ENCODE measurements at places on chromosomes 2 and 18.
A peak's percentile ranks its signal among the peaks of the same experiment; 100 is the strongest.

GRCh38 chr2:174632841-174633622 is 35.4 kb upstream of the WIPF1 start:
- no peak for DNase-seq

DNA sequence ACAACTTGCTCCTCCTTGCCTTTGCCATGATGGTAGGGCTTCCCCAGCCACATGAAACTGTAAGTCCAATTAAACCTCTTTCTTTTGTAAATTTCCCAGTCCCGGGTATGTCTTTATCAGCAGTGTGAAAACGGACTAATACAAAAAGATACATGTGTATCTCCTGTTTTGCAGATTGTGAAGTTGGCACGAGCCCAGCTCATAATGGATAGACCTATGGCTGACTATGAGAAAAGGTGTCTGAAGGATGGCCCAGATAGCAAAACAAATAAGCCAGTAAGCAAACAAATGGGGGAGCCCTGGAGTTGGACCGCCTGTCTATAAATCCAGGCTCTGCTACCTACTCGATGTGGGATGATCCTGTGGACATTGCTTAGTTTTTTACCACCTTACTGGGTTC is 15.5 kb upstream of the PRKCE start:
- DNase-seq = no peak

DNA sequence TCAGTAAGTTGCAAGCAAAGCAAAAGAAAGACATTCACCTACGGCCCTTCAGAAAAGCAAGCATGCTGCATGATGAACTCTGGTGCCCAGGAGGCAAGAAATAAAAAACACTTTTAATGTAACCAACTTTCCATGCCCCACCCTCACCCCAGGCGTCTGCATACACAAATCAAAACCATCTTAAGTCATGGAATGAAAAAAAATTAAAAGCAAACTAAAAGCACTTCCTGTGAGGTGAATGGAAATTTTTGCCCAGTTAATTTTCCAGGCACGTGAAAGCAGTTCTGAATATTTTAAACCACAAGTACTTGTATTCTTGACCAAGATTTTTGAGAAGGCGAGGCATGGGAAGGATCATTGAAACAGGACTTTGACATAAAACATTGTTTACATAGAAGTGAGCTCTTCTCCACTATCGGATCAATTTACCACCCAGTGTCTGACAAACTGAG is 2.5 kb upstream of the ICOS start:
- DNase-seq = peak; percentile 46

DNA sequence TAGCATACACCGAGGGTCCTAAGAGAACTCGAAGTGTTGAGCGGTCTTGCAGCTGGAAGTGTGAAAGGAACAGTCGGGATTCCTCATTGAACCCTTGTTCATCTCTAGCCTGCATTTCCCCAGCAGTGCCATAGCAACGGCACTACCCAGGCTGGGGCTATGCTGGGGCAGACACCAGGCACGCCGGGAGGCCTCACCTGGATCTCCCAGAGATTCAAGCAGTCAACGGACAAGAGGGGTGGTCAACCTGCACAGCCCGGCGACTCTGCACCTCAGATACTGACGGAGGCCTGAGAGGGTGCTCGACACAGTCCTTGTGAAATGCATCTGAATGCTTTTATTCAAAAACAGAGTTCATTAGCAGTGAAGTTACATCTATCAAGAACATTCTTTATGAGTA is 604.2 kb downstream of the GALR1 start:
- no peak for DNase-seq

GRCh38 chr2:46686811-46687210 is 207.4 kb downstream of the TMEM247 start:
- DNase-seq = no peak

DNA sequence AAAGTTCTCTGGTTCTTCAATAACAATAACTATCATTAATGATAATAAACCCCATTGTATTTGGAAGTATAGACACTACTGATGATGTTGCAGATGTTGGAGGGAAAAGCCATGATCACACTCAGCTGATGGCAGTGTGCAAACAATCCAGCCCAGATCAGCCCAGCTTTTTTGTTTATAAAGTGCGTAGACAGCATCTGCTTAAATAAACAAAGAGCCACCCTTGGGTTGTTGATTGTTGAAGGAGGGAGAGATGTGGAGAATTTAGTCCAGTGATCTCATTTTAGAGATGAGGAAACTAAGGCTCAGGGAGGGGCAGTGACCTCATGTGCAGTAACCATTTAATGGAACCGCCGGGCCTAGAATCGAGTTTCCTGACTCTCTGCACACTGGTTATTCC is 56.0 kb upstream of the MEX3C start:
- DNase-seq = no peak

DNA sequence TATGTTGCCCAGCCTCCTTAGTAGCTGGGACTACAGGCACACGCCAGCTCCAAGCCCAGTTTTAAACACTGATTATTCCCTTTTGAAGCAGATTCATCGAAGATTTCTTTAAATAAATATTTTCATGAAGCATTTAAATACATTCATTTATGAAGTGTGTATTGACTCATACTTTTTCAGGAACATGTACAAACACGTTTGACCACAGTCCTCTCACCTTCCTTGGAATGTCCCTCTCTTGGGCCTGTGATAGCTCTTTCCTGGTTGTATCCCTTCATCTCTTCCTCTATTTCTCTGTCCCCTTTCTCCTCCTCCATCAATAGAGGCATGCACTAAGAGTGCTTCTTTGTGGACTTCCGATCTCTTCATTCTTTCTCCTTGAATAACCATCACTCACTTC is 2.5 kb downstream of the PSTPIP2 start:
- DNase-seq = no peak

GRCh38 chr18:73942081-73942625 is 205.5 kb downstream of the FBXO15 start:
- DNase-seq = no peak

- DNase-seq = no peak
Observed at GRCh38 chr2:9739531-9739964, 103.7 kb upstream of the TAF1B start.

DNA sequence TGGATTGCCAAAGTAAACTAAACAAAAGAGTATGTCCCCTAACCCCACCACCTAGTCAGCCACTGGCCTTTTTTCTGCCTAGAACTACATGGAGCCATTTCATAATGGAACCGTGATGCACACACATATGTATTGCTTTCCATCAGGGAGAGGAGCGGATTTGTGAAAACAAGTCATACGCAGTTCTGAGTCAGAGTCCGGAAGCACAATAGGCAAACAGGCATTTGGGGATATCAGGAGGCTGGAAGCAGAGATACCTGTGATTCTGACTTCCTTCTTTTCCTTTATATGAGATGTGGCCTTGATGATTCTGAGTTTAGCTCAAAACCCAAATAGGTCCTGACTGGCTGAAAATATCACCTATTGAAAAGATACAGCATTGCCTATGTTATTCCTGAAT is 93.5 kb downstream of the TMEM163 start:
- no peak for DNase-seq

DNA sequence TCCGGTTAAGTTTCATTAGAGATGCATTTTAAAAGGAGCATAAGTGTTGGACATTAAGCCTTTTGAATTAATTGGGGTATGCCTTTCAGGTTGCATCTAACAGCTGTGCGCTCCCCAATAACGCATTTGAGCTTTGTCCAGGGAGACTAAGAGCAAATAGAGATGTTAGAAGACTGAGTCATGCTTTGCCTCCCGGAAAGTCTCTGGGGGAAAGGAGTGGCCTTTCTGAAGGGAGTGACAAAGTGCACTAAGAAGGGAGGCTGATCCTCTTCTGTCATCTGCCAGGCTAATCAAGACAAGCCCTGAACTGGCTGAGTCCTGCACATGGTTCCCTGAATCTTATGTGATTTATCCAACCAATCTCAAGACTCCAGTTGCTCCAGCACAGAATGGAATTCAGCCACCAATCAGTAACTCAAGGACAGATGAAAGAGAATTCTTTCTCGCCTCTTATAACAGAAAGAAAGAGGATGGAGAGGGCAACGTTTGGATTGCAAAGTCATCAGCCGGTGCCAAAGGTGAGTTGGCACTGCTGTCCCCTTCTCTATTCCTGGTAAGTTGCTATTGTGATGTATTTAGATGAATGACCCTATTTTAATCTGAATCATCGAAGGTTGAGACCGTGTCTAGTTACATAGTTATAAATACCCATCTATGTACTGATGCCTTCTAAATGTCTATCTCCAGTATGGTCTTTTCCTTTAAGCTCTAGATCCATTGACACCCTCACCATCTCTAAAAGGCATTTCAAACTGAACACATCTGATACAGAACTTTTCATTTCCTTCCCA is 12.1 kb downstream of the TTL start:
- no peak for DNase-seq

GRCh38 chr2:104853534-104854497 is at the start of gene POU3F3:
Gene POU3F3, plus strand, starts transcription at chr2:104854115. Its CDS starts 1,396 bp downstream, at chr2:104855511.
- no peak for DNase-seq

DNA sequence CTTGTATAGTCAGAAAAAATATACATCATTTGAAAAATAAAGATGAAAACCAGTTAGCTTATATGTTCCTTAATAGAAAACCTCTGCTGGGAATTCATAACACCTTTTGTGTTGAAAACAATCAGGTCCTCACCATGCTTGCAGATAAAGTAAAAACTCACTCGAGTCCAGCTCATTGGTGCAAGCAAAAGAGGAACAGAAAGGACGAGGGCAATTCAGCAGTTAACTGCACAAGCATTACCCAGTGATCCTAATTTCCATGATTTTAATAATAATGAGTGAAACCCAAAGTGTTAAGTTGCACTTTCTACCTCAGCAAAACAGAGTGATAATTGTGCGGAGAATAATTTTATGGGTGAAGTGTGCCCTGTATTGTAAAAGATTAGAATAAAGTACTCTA is 839.9 kb downstream of the BCL11A start:
- no peak for DNase-seq

DNA sequence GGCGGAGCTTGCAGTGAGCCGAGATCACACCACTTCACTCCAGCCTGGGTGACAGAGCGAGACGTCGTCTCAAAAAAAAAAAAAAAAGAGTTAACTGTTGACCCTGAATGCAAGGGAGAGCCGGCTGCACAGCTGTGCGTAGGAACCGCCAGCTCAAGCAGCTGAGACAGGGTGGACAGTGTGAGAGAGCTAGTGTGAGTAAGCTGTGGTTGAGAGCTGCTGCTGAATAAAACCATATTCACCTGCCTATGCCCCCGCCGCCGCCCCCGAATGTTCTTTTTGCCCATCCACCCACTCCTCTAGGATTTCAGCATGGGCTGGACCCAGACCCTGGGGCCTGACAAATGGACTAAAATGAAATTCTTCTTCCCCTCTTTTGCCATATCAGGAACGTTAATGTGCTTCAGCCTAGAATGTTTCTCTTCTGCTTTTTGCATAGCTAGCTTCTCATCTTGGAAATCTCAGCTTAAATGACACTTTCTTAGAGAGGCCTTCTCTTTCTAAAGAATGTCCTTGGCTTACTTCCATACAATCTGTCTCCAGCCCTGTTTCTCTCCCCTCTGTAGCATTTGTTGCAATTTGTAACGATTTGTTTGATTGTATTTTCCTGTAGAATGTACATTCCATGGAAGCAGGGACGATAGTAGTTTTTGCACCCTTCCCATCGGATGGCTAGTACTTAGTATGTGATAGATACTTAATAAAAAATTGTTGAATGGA is 142.7 kb downstream of the KLHL14 start:
- DNase-seq = no peak

- no peak for DNase-seq
Observed at GRCh38 chr2:143026411-143027054, 102.7 kb upstream of the ARHGAP15 start.

All from stimulated activated CD4-positive, alpha-beta T cell treated with anti-CD3 and anti-CD28 coated beads, Interleukin-15, amount 100 ng/mL, for 48 hours (primary cell).